Sigmoid colon (tissue), 7 donors: ENCODE measurements at places on chromosomes 4 and X. TPM values are rescaled to one million over a fixed set of nuclear protein-coding genes. Genes with fewer than 3 reads are reported as not detected.

DNA sequence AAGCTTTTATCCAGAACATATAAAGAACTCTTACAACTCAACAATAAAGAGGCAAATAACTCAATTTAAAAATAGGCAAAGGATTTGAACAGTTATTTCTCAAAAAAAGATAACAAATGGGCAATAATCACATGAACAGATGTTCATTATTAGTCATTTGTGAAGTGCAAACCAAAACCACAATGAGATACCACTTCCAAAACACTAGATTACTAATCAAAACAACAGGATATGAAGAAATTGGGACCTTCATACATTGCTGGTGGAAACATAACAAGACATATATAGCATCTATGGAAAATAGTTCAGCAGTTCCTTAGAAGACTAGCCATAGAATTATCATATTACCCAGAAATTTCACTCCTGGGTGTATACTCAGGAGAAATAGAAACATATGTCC lies 224.6 kb downstream of the FBXO8 start:
- DNase-seq = no peak

DNA sequence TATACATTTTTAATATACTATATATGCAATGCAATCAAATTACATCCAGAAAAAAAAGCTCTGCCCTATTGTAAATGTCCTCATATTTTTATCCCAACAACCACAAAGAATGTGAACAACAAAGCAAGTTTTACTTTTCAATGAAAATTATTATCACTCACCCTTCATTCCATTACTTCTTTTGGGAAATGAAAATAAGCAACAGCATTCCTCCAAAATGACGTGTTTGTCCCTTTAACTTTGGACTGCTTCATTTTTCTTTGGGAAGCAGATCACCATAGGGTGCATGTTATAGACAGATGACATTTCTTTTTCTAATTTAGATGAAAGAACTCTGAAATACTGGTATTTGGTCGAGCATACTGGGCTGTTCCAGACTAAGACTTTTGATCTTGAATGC lies 667.1 kb upstream of the BOD1L1 start:
- DNase-seq = no peak

DNA sequence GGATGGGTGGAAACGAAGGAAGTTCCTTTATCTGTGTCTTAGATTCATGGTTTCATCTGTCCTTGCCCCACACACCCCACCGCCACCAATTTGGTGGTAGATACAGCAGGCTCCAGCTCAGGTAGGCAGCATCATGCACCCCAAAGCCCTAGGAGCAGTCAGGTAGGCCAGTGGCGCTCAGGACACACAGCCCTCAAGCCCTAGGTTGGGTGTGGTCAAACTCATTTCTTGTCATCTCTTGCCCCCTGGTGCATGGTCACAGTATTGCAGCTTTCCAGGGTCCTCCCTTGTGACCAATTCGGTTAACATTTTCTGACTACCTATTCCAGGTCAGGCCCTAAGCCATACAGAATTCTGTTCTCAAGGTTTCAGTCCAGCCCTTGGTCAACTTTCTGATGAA lies 14.5 kb upstream of the PRRG3 start:
- DNase-seq = no peak

The HERC5 gene
- 7.5 TPM for total RNA-seq

DNA sequence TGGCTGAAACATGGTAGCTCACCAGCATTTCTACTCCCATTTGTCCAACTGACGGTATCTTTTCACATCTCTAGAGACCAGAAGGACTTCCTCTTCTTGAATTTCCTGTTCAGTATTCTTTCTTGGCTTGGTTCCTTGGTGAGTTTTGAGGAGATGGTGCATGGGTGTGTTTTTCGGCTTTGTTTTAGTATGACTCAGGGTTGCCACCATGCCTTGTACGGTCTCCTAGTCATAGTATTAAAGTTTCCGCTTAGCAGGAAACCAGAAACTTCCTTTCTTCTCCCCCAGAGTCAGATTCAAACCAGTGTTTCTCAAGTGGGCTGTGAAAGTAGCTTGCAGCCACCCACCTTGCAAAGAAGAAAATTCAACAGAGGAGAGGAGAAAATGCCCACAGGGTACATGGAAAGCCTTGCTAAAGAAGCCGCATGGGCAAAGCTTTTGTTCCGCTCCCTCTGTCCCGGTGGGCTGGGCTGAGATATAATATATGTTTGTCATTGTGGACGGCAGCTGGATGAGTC lies 5.7 kb downstream of the CD99 start:
- no peak for DNase-seq

The ASB9 gene
- total RNA-seq = 2.0 TPM

DNA sequence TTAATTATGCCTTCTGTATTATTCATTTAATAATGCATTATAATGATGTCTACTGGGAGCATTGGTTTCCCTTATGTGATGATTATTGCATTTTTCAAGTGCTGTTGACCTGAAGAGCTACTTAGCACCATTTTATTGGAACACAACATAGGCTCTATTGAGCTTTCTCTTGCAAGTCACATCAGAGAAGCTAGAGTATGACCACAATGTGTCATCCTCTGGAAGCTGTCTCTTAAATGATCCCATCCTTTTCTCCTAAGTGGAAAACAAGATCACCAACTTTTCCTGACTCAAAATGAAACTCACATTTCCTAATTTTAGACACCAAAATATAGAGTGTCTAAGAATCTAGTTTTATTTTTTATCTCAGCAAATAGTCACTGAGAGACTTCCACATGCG lies 1451.9 kb downstream of the PCDH7 start:
- no peak for DNase-seq

The CAPN6 gene
- 0.81 TPM for total RNA-seq

The CT47B1 gene
- total RNA-seq = not detected

The F11 gene
- not detected for total RNA-seq

DNA sequence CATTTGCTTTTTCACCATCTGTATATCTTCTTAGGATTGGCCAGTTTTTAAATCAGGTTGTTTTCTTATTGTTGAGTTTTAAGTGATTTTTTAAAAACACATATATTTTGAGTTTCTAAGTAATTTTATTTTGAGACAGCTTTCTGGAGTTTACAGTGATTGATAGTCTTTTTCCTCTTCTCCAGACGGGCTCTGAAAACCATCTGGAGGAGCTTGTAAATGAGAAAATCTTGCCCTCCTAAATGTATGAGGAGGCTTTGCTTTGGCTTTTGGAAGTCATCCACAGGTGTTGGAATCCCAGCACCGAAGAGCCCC lies 160.2 kb downstream of the SOWAHB start:
- no peak for DNase-seq

The HSFX1 gene
- 1.1 TPM for total RNA-seq

GRCh38 chr4:51880016-51880915 lies 37.3 kb downstream of the DCUN1D4 start:
- DNase-seq = no peak

The CISD2 gene
- 11.8 TPM for total RNA-seq

- no peak for DNase-seq
Observed at GRCh38 chr4:4254666-4255065, 6.6 kb upstream of the TMEM128 start.

The GPR82 gene
- total RNA-seq = 0.16 TPM

GRCh38 chr4:67020438-67020797 lies 524.9 kb downstream of the CENPC start:
- no peak for DNase-seq

DNA sequence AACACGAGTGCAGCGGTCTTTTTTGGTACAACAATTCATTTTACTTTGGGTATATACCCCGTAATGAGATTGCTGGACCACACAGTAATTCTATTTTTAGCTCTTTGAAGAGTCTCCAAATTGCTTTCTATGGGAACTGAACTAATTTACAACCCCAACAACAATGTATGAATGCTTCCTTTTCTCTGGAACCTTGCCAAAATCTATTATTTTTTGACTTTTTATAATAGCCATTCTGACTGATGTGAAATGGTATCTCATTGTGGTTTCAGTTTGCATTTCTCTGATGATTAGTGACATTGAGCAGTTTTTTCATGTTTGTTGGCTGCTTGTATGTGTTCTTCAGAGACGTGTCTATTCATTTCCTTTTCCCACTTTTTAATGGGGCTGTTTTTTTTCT lies 240.8 kb downstream of the STK32B start:
- DNase-seq = no peak

DNA sequence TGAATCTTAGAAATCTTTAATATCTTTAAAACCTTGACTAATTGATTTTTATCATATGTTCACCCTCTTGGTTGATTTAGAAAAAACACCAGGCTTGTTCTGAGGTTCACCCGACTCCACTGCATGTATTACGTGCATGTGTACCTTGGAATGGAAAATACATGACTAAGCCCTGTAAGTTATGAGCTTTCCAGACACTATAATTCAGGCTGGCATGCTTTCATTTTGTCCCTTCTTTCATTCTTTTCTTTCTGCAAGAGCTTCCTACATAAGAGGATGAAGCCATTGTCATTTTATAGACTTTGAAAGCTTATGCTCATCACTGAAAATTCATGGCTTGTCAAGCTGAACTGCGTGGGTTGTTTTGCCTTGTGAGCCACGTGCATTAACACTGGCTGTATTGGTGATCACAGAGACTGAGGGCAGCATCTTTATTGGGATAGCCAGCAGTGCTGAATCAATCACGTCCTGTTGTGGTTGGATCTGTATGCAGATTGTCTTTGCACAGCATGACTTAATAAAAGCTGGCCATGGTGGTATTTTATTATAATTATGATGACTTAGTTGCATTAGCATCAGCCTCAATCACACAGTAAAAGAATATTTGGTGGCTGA lies 141.9 kb downstream of the SLIT2 start:
- no peak for DNase-seq

DNA sequence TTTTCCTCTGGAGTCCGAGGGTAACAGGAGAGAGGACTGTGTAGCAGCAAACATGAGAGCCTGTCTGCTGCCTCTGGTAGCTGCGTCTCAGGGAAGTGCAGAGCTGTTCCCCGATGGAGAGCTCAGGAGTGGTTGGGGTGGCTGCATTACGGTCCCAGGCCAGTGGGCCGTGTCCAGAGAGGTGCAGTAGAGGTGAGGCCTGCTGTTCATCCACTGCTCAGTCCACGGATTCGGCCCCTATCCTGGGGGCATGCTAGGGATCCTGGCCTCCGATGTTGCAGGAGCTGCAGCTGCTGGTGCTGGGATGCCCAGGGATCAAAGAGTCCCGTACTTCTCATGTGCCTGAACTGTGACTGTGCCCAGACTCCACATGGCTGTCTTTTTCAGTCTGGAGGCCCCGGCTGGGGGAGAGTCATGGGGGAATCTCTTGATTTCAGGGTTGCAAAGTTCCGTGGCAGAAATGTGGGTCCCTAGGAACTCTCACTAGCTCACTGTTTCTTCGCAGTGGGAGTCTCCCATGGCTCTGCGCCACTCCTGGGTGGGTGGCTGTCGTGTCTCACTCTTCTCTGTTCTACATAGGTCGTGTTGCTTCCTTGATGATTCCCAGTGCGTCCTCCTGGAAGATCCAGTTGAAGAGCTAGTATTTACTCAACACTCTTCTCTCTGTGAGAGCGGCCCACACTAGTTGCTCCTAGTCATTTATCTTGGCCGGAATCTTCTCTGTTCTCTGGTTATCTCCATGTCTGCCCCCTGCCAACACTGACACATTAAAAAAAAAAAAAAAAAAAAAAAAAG lies 109.5 kb upstream of the CENPE start:
- DNase-seq = no peak

DNA sequence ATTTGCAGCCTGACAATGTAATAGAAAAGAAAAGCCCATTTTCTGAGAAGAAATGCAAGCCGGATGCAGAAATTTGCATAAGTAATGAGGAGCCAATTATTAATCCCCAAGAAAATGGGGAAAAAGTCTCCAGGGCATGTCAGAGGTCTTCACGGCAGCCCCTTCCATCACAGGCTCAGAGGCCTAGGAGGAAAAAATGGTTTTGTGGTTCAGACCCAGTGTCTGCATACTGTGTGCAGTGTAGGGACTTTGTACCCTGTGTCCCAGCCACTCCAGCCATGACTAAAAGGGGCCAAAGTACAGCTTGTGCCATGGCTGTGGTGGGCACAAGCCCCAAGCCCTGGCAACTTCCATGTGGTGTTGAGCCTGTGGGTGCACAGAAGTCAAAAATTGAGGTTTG lies 92.2 kb downstream of the SH3BGRL start:
- DNase-seq = no peak

GRCh38 chr4:104859601-104860237 lies 287.0 kb upstream of the TET2 start:
- DNase-seq = no peak

- no peak for DNase-seq
Observed at GRCh38 chr4:61918987-61919386, 718.9 kb downstream of the ADGRL3 start.

DNA sequence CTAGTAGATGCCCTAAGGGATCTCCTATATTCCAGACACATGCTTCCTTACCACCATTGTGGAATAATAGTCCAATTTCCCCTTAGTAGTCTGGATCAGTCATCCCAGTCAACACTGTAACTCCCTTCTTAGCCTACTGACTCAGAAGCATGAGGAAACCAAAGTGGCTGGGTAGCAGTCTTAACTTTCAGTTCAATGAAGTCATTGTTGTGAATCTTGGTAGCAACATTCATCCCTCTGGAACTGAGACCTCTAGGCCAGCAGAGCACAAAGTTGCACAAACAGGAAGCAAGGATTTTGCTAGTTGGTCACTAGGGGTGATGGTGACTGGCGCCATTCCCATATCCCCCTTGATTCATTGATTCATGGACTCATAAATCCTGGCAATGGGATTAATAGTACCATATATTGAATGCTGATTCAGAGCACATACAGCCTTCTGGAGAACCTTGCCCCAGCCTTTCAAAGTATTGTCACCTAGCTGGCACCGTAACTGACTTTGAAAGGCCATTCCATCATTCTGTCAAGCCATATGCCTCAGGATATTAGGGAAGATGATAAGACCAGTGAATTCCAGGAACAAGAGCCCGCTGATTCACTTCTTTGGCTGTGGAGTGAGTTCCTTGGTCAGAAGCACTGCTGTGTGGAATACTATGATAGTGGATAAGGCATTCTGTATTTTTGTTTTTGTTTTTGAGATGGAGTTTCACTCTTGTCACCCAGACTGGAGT lies 19.7 kb upstream of the GPAT3 start:
- DNase-seq = no peak

The KLHL2 gene
- total RNA-seq = 17.9 TPM

The SPATA4 gene
- 2.8 TPM for total RNA-seq

DNA sequence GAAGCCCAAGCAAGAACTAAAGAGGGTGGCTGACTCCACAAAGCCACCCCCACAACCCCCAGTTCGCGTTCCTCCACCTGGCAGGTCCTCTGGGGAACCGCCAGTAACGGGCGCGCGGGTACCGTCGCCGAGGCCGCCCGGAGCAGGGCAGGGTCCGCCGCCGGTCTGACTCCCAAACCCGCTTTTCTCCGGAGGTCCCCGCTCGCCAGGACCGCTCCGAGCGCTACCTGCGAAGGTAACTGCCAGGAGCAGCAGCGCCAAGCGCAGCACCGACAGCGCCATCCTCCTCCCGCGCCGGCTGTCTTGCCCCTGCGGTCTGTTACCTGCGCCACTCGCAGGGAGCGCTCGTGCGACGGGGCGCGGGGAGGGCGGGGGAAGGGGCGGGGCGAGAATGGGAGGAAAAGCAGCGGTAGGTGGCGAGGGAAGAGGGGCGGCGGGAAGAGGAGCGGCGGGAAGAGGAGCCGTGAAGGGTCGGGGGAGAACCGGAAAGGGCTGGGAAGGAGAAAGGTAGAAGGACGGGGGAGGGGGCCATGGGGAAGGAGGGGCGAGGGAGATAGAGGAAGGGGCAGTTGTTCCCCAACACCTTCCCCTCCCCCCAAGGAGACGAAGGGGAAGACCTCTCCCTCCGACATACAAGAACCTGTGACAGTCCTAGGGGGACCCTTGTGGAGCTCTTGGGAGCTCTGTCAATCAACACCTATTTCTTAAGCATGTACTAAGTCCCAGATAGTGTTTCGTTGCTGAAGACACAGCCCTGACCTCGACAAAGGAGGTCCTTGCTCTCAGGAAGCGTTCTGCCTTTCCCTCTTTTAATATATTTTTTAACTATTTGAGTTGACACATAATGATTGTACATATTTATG lies at the start of gene SPINK2:
SPINK2 (minus strand) TSS at position 321 of the 863 bp plus-strand sequence; CDS start at position 282, 39 bp downstream.
- no peak for DNase-seq
